Caki2 (cell line): ENCODE measurements at places on chromosomes 11 and 22. TPM values are rescaled to one million over a fixed set of nuclear protein-coding genes. Genes with fewer than 3 reads are reported as not detected.

NXPE2 gene
- not detected in 2 replicates for total RNA-seq

DNA sequence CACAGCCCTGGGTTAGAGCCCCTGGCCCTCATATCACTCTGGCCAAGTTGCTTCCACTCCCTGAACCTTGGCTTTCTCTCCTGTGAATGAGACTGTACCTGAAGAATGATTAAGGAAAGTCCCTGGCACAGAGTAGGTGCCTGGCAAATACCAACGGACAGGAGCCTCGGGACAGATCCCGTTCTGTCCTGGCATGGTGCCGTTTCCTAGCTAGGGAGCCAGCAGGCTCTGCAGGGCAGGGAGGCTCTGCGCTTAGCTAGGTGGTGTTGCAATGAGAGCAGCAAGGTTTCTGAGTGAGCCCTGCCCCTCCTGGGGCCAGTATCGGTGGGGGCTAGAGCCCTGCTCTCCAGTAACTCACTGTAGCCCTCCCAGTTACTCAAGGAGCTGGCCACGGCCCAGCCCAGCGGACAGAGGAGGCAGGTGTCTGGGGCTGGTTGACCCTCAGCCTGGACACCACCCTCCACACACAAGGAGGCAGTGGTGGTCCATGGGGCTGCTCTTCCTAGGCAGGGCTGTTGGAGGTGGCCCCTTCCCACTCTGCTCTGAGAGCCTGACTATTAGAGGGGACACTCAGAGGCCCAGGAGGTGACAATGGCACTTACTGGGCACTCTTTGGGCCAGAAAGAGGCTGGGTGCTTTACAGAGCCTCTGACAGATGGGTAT, 74.4 kb downstream of the NFAM1 start:
- DNase-seq, result no peak

RIMBP3B gene
- total RNA-seq, result 2.1 TPM in 1 of 2 replicates, not detected in the other

DNA sequence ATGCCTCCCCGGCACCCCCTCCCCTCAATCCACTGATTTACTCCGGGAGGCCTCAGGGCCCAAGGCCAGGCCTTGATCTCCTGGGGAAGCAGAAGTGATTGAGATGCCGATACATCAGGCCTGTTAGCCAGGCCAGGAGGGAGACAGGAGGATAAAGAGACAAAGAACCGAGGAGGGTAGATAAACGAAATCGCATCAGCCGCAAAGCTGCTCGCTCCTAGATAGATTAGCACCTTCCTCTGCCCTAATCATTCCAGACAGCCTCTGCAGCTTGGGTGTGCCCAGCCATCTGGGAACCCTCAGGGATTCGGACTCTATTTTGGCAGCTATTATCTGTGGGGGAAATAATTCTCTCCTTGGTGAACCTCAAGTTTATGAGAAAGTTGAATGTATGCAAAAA, 121.2 kb downstream of the ABTB2 start:
- no peak for DNase-seq

- DNase-seq, result peak; percentile 72
Measured at GRCh38 chr11:102007567-102008437, 39.4 kb upstream of the CFAP300 start.

- DNase-seq, result no peak
Measured at GRCh38 chr11:46390331-46391171, 1.0 kb downstream of the CHRM4 start.

DNA sequence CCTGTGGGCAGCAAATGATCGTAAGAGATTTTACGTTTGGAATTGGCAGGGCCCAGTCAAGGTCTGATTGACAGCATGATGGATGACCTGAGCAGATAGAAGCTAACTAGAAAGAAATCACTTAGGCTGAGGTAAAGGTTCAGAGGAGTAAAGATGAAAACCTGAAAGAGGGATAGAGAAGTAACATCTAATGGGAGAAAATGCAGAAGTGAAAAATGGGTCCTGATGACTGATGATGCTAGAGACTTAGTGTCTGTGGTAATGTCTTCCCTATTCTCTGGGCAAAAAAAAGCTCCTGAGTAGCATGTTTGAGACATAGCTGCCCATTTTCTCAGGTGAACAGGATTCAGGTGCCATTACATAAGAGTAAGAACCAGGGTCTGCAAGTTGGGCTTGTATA, 628.8 kb upstream of the ANO5 start:
- DNase-seq, result no peak

DNA sequence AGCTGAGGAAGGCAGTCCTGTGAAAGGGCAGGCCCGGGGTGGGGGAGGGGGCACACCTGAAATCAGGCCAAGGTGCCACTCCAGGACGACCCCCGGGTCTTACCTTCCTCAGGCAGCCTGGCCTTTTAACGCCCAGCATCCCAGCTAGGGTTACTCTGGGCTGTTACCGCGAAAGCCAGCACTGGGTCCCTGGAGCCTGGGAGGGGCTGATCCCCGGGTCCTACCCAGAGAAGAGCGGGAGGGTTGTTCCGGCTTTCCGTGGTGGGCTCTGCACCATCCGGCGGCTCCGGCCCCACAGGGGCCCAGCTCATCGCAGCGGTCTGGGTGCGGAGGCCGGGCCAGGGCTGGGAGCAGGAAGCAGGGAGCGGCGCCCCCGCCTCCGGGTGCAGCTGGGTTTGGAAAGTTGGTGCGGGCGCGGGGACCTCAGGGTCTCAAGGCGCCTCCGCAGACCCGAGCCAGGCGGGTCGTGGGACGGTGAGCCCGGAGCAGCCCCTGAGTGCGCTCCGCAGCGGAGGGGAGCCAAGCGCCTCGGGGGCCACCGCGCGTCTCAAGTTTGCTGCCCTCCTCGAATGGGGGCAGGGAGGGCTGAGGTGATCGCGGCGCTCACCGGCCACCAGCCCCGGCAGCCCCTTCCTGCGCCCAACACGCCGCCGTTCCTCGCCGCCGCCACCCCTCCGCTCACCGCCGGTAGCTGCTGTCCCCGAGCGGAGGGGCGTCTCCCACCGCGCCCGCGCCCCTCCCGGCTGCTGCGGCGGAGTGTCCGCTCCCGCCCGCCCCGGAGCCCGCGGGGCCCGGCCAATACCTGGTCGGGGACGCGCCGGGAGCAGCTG, 831 bp downstream of the CHST1 start:
- DNase-seq, result no peak

GRCh38 chr22:47073075-47073474, 310.6 kb downstream of the TBC1D22A start:
- DNase-seq, result no peak

SLC25A45 gene
- total RNA-seq, result 1.1 and 2.3 TPM in 2 replicates

GRCh38 chr11:100769165-100769564, 82.1 kb downstream of the ARHGAP42 start:
- no peak for DNase-seq

- DNase-seq, result no peak
Measured at GRCh38 chr11:84194696-84195095, 908.5 kb upstream of the CCDC90B start.

DNA sequence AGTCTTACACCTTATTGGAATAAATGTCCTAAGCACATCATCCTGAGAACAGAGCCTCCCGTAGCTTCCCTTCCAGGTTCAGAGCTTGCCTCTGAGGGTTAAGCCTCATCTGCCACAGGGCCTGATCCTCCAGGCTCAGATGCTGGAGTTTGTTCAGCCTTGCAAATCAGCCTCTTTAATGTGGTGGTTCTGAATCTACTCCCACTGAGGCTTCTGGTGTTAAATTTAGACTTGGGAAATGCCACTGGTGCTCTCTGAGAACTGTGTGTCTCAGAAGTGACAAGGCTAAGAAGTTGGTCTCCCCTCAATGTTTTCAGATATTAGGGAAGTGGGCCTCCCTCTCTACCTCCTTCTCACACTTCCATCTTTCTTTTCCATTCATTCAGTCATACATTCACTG, 68.7 kb downstream of the CCDC81 start:
- DNase-seq, result no peak

SCN3B gene
- total RNA-seq, result not detected in 2 replicates

ZNF214 gene
- 2.0 and 27.9 TPM in 2 replicates for total RNA-seq

GUCY1A2 gene
- total RNA-seq, result not detected in 2 replicates

DNA sequence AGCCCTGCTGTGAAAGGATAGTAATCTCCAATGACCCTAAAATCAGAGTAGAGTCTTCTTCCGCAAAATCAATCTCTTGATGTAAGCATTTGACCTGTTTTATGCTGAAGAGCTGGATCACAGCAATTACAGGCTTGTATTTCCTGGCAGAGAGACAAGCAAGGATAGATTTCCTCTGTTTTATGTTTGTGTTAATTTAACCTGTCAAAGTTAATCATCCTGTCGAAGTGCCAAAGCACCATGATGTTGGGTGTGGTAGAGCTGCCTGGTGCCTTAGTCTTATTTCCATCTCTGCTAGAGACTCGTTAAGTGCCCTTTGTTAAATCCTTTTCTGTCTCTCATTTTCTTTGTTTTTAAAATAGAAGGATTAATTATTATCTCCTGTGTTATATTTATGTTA, 248.1 kb downstream of the CNTN5 start:
- peak; percentile 18 for DNase-seq

TMPRSS13 gene
- not detected in 2 replicates for total RNA-seq

- no peak for DNase-seq
Measured at GRCh38 chr11:78930810-78931523, 356.3 kb upstream of the NARS2 start.

SAA2 gene
- not detected in 2 replicates for total RNA-seq

SHISAL1 gene
- total RNA-seq, result 1.2 and 3.5 TPM in 2 replicates
